ENCODE measurements at places on chromosomes 7 and 10.

DNA sequence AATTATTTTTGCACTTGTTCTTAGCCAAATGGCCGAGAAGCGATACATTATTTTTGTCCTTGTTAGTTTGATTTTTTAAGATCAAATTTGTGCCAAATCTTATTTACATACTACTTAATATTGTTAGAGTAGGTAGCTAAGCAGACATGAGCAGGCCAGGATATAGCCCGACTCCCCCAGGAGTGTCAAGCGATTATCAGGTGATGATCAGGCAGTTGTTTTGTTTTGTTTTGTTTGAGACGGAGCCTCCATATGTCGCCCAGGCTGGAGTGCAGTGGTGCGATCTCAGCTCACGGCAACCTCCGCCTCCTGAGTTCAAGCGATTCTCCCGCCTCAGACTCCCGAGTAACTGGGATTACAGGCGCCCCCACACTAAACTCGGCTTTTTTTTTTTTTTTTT is 71.1 kb downstream of the LYZL2 start:
- no peak for DNase-seq

- no peak for DNase-seq
Observed at GRCh38 chr7:139300390-139300789, 40.7 kb upstream of the FMC1 start.

DNA sequence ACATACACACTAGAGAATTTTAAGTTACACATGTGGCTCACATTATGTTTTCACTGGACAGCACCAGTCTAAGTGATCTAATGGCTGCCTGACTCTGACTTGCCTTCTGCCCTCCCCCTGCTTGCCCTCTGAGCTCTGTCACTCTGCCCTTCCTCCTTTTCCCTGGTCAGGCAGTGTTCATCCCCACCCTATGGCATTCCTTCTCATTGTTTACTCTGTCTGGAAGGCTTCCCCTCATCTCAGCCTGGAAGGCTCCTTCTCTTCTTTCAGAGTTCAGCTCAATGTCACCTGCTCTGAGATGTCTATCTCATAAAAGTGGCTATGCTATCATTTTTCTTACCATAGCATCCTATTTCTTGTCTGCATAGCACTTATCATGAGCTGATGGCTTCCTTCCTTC is 305.7 kb downstream of the BMPER start:
- DNase-seq = no peak

GRCh38 chr7:126689037-126689436 is 563.7 kb downstream of the GRM8 start:
- no peak for DNase-seq

DNA sequence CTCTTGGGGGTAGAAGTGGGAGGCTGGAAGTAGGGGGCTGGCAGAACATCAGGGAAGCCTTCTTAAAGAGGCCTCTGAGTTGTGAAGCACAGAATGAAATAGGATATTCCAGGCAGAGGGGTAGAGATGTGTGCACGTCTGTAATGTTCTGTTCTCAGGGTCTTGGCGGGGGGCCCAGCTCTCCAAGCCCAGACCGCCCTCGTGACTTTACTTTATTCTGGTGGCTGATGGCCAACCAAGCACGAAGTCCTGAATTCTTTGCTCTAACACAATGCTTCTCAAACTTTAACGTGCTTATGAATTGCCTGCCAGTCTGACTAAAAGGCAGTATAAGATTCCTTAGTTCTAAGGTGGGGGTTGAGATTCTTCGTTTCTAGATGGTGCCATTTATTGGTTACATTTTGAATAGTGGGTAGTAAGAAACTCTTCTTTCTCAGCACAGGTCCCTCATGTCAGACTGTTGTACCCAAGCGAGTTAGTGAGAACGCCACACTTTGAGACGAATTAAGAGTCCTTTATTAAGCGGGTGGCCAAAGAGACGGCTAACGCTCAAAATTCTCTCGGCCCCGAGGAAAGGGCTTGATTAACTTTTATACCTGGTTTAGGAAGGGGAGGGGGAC is 8.2 kb downstream of the PRXL2A start:
- DNase-seq = no peak

DNA sequence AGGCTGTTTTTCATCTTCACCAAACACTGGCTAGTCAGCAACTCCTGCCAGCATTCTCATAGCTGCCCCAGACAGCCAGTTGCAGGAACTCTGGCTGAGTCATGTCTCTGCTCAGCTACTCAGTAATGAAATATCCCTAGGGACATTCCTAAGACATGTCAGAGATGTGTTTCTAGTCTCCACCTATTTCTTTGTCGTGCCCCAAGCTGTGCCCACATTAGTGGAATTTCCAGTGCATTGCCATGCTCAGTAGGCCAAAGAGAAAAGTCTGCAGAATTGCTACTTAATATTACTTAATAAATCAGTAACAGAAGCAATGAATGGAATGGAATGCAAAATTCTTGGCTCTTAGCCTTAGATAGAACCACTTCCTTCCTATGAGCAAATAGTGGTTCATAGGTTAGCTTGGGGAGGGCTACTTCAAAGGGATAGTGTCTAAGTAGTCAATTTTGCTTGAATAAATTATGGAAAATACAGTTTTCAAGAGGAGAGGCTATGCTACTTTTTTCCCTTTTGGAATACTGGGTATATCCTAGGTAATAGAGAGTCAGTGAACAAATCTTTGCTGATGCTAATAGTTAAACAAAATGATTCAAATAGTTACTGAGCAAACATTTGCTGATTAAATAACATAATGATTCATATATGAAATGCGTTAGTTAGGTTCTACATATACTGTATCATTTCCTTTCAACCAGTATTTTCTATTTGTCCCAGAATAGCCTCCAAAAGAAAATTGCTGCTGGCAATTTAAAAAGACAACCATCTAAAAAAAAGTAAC is 23.6 kb upstream of the SEMA3C start:
- DNase-seq = no peak

GRCh38 chr10:123890226-123890625 is 1.4 kb downstream of the CPXM2 start:
- no peak for DNase-seq

DNA sequence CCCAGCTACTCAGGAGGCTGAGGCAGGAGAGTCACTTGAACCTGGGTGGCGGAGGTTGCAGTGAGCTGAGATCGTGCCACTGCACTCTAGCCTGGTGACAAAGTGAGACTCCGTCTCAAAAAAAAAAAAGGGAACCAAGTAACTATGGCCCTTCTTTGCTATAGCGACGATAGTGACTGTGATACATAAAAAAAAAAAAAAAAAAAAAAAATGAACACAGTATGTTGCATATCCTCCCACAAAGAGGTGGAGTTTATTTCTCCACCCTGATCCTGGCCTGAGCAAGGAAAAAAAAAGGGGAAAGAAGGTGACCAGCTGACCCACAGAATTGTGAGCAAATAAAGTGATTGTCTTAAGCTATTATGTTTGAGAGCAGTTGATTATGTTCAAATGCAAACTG is 42.3 kb upstream of the STEAP1B start:
- no peak for DNase-seq

- DNase-seq = no peak
Observed at GRCh38 chr7:120825576-120825975, 32.4 kb downstream of the TSPAN12 start.

- no peak for DNase-seq
Observed at GRCh38 chr7:88347090-88347489, 40.4 kb upstream of the STEAP4 start.

- no peak for DNase-seq
Observed at GRCh38 chr7:99191869-99192596, 15.9 kb downstream of the KPNA7 start.

DNA sequence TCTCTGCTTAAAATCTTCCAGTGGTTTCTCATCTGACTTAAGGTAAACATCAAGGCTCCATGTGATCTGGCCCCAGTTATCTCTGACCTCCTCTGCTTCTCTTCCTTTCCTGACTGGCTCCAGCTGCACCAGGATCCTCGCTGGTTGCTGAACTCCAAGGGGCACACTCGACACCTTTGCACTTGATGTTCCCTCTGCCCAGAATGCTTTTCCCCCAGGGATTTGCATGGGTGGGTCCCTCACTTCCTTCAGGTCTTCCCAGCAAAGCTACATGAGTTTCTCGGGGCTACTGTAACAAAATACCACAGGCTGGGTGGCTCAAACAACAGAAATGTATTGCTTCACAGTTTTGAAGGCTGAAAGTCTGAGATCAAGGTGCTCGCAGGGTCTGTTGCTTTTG is 166.0 kb upstream of the CDCA7L start:
- DNase-seq = no peak

GRCh38 chr10:110274072-110274627 is 30.6 kb downstream of the SMNDC1 start:
- DNase-seq = no peak

DNA sequence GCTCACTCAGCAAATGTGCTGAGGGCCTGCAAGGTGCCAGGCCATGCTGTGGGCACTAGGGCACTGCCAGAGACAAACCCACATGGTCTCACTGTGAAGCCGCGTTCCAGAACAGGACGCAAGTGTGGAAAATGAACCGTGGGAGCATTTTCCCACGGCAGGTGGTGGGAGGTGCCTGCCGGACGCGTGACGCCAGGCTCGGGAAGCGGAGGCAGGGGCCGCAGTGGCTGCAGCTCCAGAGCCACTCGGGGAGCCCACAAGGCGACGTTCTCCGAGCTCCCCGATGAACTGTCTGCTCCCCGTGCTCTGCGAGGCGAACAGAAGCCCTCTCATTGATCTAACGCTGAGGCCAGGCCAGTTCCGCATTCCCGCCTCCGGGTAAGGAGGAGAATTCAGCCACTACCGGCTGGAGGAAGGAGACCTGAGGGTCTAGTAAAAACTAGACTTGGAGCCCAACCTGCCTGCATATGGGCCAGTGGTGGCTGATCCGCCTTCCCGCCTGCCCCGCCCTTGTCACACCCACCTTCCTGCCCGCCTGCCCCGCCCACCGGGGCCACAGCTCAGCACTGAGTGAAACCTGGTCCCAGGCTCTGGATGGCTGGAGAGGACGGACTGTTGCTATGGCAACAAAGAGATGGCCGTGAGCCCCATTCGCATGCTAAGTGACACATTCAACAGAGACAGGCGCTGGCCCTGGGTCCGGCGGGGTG is 13.1 kb downstream of the ADGRA1 start:
- DNase-seq = peak; percentile 34

DNA sequence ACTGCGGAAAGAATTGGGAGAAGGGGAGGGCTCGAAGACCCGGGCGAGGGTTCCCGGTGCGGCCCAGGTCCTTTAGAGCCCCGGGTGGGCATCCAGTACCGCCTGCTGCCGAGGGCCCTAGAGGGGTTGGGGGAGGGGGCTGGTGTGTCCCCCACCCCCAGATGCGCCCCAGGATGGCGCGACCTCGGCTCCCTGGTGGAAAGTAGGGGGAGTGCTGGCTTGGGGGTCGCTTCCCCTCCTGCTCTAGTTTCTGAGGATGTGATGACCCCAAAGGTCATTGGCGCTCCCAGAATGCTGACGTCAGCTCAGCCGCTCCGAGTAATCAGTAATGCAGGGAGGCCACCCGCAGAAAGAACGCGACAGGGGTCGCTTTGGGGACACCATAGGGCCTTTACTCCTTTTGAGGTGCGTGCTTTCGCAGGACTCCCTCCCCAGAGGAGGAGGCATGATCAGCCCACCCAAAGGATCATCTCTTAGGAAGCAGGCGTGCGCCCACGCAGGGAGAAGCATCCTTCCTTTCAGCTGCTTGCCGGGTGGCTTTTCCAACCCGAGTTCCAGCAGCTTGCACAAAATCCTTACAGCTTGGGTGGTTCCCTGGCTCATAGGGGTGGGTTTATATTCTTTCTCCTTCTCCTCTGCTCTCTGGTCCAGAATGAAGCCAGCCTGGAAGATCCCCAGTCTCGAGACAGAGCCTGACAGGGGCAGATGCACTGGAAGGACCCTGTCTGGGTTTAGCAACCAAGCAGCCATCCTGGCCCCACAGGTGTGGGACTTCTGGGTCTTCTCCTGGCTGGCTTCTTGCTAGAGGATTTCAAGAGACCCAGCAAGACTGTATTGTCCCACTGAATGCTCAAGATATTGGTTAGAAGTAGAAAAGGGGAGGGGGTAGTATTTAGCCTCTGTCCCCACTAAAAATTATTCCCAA is 1.3 kb upstream of the PRKAG2 start:
- no peak for DNase-seq

GRCh38 chr7:21651697-21652096 is 108.9 kb downstream of the DNAH11 start:
- DNase-seq = no peak

DNA sequence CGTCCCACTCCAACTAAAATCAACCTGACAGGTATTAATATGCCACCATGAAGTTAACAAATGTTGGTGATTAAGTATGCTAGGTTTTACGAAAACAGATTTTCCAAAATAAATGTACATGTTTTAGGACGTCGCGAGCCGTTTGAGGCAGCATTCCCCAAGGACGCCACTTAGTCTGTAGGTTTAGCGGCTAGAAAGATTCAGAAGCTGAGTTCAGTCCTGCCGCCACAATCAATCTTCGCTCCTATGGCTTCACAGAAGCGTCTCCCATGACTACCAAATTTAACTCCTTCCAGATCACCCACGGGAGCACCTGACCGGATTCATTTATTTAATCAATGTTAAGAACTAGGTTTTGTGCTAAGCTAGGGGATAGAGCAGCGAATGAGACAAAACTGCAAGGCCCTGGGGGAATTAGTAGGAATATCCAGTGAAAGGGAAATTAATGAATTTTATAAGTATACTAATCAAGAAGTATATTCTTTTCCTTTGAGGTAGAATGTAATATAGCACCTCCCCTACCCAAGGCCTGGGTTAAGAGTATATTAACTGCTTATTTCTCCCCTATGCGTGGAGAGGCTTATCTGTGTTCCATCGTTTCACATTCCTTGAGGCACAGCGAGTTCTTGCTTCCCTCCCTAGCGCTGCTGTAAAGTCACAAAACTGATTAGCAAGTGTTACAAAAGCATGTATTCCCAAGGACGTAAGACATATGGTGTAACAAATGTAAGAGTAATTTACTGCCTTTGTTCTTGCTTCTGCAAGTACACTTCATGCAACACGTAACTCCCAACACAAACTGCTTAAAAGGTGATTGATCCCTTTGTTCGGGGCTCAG is 994 bp upstream of the CYP51A1 start:
- DNase-seq = peak; percentile 7

DNA sequence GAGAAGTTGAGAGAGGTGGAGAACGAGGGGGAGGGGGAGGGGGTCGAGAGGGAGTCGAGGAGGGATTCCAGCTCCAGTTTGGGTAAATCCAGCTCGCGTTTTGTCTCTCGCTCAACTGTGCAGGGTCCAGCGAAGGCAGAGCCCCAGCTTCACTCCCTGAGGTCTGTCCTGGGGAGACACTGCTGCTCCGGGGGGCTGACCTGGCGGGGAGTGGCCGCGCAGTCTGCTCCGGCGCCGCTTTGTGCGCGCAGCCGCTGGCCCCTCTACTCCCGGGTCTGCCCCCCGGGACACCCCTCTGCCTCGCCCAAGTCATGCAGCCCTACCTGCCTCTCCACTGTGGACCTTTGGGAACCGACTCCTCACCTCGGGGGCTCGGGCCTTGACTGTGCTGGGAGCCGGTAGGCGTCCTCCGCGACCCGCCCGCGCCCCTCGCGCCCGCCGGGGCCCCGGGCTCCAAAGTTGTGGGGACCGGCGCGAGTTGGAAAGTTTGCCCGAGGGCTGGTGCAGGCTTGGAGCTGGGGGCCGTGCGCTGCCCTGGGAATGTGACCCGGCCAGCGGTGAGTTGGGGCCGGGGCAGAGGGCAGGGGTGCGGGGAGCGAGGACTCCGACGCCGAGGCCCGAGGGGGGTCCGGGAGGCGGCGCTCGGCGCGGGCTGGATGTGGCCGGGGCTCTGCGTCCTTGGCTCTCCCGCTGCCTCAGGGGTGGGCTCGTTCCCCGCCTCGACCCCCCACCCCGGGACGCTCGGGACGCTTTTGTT is at the start of gene TET1:
Gene TET1 (plus strand): TSS at position 152 of the 757 bp plus-strand sequence. CDS start 12,002 bp downstream, outside the sequence.
- peak; percentile 79 for DNase-seq
